NCI-H226 (cell line): ENCODE measurements at places on chromosomes 1 and 21.
A peak's percentile ranks its signal among the peaks of the same experiment; 100 is the strongest.

GRCh38 chr1:27099587-27100334, 55.2 kb downstream of the SLC9A1 start:
- peak; percentile 89 for DNase-seq

GRCh38 chr1:51583532-51583931, 33.4 kb upstream of the OSBPL9 start:
- no peak for DNase-seq

- no peak for DNase-seq
These were observed 27.0 kb downstream of the DISC1 start for GRCh38 chr1:231653632-231654031.

- DNase-seq, result no peak
These were observed 108.0 kb downstream of the CASZ1 start for GRCh38 chr1:10688409-10688786.

DNA sequence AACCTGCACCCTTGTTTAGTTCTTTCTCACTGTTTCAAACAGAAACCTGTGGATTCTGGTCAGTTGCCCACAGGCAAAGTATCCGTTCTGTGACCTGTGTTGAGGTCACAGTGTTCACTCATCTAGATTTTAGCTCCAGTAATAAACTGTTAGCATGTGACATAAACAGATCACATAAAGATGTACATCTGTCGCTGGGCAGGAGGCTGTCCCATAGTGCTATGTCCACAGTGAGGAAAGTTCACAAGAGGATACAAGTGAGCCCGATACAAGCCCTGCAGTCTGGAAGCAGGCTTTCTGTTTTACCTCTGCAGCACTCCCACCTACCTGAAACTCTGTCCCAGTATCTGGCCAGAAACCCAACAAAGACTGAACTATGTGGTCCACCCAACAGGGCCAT, 28.4 kb downstream of the LMX1A start:
- DNase-seq, result no peak

DNA sequence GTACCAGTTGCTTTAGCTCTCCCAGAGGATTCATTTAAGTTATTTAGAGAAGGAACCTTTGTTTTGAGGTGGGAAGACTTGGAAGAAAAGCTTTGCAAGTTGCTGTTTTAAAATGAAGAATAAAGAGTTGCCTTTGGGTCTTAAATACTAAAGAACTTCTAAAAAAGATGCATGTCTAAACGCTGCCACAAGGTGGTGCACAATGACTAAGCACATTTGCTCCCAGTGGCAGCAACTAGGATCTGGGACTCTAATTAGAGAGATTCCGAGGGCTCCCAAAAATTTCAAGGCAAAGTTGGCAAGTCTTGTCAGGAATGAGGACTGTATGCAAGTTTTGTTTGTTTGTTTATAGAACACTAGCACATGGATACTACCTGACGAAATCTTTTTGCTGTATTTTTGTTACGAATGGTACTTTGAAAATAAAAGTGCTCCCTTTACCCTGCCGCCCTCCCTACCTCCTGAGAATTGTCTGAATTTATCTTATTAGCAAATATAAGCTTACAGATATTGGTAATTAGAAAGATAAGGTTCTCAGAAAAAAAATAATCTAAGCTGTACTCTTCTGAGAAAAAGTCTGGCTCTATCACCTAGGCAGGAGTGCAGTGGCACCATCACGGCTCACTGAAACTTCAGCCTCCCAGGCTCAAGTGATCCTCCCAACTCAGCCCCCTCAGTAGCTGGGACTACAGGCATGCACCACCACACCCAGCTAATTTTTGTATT, 121.8 kb downstream of the HFM1 start:
- DNase-seq, result peak; percentile 27

GRCh38 chr21:15211491-15212133, 146.8 kb upstream of the NRIP1 start:
- no peak for DNase-seq

DNA sequence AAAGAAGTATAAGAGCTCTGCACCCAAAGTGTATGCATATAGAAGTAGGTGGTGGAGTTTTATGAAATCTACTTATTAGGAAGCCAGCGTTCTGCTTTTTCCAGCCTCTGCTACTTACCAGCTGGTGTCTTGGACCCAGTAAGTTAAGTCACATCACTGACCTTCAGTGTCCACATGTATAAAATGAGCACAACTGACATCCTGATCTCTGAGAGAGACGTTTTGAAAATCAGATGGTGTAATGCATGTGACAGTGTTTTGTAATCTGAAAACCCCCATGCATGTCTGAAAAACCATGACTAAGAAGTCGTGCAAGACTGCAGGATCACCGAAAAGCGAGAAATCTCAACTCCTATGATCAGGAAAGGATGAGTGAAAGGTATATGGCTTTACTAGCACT, 2.0 kb downstream of the CR1 start:
- no peak for DNase-seq

- DNase-seq, result no peak
These were observed 33.1 kb upstream of the ZNF644 start for GRCh38 chr1:91054780-91055481.

DNA sequence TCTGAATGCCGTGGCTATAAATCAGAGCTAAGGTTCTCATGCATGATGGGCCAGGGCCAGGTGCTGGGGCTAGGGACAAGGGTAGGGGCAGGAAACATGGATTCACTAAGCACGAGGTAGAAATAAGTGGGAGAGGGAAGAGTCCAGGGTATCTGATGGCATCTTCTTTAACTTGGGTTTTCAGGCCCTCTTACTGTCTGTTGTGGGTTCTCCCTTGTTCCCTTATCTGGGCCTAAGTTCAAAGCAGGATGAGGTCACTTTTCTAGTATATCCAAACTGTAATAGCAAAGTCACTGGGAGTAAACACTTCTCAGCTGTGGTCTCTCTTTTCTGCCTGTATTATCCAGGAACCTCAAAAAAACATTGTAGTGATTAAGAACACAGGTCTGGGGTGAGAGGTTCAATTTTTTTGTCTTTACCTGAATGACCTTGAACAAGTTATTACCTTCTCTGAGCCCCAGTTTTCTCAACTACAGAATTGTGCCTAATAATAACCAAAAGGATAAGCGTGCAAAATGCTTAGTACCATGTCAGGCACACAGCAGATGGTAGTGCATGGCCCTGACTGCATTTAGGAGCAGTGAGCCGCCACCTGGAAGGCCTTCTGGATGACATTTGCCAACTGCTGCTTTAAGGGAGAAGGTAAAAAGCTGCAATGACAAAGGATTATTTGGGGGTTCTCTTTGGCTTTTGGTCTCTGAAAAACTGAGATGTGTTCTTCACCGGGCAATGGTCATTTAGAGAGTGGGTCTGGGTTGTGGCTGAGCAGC, 53.6 kb upstream of the A3GALT2 start:
- DNase-seq, result no peak

GRCh38 chr1:46820560-46821060, 21.8 kb downstream of the CYP4B1 start:
- no peak for DNase-seq

DNA sequence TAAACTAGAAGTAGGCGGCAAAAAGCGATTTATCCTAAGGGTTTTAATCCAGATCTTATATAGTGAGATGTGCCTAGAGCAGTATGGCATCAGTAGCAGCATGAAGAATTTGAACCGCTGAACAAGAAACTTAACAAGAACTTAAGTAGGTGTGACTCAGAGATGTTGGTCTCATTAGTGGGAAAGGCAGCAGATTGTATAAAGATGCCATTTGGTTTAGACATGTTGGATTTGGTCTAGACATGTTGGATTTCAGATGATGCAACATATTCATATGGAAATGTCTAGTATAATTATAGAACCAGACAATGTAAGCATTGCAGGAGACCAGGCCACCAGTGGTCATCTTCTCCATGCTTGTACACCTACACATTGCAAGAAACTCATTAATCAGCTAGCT, 42.1 kb upstream of the ZP4 start:
- no peak for DNase-seq

- no peak for DNase-seq
These were observed 25.0 kb upstream of the TTC39A start for GRCh38 chr1:51355382-51355781.

- DNase-seq, result no peak
These were observed 37.3 kb downstream of the AHDC1 start for GRCh38 chr1:27566462-27567145.

- DNase-seq, result no peak
These were observed 67.8 kb downstream of the NTMT2 start for GRCh38 chr1:170213596-170213995.

DNA sequence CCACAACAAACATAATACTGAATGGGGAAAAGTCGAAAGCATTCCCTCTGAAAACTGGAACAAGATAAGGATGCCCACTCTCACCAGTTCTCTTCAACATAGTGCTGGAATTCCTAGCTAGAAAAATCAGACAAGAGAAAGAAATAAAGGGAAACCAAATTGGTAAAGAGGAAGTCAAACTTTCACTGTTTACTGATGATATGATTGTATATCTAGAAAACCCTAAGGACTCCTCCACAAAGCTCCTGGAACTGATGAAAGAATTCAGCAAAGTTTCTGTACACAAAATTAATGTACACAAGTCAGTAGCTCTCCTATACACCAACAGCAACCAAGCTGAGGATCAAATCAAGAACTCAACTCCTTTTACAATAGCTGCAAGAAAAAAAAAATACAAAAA, 6.9 kb upstream of the F13B start:
- DNase-seq, result no peak

DNA sequence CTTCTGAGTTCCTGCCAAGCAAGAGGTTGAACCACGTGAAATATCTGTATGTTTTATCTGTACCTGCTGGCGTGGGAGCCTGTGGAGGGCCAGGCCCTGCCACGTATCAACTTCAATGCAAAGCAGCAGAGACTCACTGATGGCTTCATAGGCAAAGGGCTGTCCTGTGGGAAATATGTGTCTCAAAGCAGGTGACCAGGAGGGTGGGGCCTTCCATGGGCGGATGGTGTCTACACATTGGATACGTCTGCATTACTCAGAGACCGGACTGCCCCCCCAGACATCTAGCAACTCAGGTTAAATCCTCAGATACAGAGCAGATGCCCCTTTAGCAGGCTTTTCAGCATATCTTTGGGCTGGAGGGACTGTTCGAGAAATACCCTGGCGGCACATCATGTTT, 210.8 kb upstream of the C1orf174 start:
- no peak for DNase-seq

DNA sequence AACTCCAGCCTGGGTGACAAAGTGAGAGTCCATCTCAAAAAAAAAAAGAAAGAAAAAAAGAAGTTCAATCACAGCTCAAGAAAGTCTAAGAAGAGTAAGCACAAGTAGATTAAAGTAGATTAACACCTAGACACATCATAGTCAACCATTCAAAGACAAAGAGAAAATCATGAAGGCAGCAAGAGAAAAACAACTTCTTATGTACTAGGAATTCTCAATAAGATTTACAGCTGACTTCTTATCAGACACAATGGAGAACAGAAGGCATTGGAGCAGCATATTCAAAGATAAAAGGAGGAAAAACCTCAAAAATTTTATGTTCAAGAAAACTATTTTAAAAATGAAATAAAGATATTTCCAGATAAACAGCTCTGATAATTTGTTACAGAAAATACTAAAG, 147.3 kb downstream of the LBR start:
- no peak for DNase-seq

DNA sequence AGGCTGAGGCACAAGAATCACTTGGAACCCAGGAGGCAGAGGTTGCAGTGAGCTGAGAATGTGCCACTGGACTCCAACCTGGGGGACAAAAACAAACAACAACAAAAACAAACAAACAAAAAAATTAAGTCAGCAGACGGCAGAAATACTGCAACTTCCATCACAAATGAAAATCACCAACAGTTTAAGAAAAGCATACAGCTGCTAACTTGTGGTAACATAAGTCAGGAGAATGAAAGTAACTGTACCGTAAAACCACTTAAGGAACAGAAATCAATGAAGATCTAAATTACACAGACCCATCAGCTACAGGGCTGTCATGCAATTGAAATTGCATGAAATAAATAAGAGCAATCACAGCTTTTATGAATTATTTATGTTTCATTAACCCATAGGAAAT, 25.0 kb downstream of the MCOLN2 start:
- DNase-seq, result no peak

DNA sequence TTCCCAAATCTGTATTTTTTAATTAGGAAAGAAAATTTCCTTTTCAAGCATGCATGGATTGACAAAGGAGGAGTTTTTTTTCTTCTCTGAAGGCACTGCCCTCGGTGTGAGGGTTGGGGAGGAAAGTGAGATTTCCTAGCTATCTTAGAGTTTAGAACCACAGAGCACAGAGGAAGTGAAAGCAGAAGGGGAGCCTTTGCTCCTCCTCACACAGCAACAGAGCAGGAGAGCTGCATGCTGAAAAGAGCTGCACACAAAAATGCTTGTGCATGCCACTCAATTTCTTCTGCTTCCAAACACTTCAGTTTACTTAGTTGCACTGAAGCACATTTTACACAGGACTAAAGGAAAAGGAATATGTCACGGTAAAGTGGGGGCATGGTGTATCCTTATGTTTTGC, 308.1 kb downstream of the GPATCH2 start:
- DNase-seq, result no peak

DNA sequence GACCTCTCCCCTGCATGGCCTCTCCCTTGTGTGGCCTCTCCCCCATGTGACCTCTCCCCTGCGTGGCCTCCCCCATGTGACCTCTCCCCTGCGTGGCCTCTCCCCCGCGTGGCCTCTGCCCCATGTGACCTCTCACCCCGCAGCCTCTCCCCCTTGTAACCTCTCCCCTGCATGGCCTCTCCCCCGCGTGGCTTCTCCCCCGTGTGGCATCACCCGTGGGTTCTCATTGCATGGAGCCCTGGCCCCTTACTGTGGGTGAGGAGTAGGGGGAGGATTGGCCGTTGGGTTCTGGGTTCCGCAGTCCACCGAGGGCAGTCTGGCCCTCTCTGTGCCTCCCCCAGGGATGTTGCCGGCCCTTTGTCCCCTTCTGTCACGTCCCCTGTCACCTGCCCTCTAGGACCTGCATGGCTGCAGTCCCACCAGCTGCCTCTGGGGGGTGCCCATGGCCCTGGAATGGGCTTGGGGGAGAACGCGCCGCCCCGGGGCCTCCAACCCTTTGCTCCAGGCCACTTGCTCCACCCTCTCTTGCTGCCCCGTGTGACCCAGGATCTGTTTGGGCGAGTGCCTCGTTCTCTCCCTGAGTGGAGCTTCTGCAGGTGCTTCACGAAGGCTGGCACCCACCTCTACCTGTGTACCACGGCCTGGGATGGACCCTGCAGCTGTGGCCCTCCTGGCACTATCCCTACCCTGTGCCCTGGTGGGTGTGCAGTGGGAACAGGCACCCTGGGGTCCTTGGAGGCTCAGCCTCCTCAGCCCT, 21.3 kb downstream of the RRP1 start:
- peak; percentile 31 for DNase-seq

DNA sequence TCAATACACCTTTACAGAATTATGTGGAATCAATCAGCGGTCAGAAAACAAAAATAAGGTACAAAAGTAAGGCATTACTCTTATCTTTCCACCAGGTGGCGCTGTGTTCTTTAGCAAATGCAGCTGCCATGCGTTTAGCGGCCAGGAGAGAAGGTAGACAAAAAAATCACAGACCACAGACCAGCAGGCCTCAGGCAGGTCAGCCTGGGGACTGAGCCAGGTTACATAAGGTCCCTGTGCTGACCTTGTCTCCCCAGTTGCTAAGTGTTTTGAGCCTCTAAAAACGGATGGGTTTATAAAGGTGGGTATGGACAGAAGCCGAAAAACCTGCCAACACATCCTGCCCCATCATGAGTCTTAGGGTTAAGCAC, 2.8 kb downstream of the RGS16 start:
- no peak for DNase-seq
